Vagina (tissue), 2 donors: ENCODE measurements at places on chromosomes 12 and 14.

DNA sequence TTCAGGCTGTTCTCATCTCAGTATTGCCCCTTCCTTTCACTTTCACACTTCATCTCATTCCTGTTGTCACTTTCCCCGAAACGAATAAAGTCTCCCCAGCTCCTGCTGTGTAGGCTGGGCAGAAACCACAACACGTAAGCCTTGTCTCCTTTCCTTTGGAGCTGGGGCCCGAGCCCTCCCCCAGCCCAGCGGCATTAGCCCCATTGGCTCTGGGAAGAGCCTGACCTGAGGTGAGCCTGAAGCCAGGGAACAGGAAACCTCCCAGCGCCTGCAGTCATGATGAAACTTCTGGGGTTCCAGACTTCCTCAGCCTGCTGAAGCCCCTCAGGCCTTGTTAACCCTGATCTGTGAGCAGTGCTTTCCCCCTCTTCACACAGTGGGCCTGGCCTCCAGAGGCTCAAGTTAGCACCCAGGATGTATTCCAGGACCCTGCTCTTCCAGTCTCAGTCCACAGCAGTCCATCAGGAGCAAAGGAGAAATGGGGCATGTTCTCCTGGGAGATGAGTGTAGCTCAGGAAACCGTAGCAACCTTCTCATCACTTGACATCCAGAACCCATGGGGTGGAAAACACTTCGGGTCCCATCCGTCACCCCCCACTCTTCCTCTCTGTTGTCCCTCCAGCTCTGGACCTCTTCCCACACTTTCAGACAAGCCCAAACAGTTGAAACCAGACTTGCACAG is 21.8 kb downstream of the VASH1 start:
- peak; percentile 25 for DNase-seq
- no peaks in the 10 kb centered on the region for H3K36me3 ChIP-seq
- H3K27me3 ChIP-seq: no peaks in the 10 kb centered on the region
- H3K4me1 ChIP-seq: peaks cover 20% of the 10 kb centered on the region

GRCh38 chr12:40587421-40587820 is 104.8 kb upstream of the CNTN1 start:
- H3K4me1 ChIP-seq: no peaks in the 10 kb centered on the region
- H3K36me3 ChIP-seq: no peaks in the 10 kb centered on the region
- no peak overlapping the region for H3K27ac ChIP-seq
- no peaks in the 10 kb centered on the region for H3K27me3 ChIP-seq

DNA sequence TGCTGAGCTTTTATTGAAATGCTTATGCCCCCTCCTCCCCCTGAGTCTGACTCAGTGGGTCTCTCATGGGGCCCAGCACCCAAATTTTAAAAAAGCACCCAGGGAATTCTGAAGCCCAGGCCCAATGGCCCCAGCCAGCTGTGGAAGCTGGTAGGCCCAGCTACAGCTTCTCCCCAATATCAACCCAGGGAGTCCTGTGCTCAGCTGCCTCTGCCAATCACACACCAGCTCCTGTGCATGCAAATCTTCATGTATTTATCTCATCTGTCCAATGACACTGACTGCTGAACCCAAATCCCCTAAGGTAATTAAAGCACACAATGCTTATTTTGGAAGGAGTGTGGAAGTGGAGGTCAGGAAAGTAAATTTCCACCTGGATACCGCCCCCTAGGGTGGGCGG is 76.3 kb downstream of the CCDC88C start:
- DNase-seq: no peak
- no peak overlapping the region for H3K27ac ChIP-seq
- H3K4me1 ChIP-seq: no peaks in the 10 kb centered on the region
- no peak overlapping the region for H3K4me3 ChIP-seq

DNA sequence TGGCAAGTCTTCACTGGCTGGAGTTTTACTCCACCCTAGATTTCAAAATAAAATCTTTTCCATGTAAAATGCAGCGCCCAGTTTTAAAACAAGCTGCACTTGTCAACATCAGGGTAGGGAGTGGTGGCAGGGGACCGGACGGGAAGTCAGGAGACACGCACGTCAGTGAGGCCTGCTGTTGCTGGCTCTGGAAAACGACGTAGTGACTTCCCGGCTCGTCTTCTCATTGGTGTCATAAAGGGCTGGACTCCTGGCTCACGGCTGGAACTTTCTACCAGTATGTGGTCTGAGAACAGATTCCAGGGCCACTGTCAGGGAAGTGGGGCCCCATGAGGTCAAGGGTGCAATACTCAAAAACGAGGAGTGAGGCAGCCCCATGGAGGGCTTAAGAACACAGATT is 64.2 kb upstream of the FOXN3 start:
- H3K36me3 ChIP-seq: no peaks in the 10 kb centered on the region
- H3K4me1 ChIP-seq: no peaks in the 10 kb centered on the region
- H3K27ac ChIP-seq: no peak overlapping the region
- no peak for DNase-seq
- no peak overlapping the region for H3K4me3 ChIP-seq

- no peak overlapping the region for H3K27ac ChIP-seq
- no peak for DNase-seq
- no peak overlapping the region for H3K4me3 ChIP-seq
- no peaks in the 10 kb centered on the region for H3K36me3 ChIP-seq
Measured at GRCh38 chr12:83318386-83319098, 631.8 kb downstream of the TMTC2 start.

DNA sequence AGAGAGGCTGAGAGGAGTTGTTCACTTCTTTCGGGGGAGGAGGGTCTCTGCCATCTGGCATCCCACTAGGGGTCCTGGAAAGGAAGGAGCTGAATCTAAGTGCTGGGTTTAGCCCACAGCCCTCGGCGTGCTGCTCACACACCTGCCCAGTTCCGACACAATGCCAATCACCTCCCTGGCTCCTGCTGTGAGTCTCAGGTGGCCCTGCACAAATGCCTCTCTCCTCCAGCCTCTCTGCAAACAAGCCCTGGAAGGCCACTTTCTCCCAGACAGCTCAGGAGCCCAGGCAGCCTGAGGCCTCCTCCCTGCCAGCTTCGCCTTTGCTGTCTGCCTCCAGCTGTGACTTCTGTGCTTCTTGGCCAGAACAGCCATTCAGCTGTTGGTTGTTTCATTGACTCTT is 51.2 kb downstream of the SMIM41 start:
- H3K27ac ChIP-seq: no peak overlapping the region
- DNase-seq: peak; percentile 72
- no peak overlapping the region for H3K4me3 ChIP-seq

DNA sequence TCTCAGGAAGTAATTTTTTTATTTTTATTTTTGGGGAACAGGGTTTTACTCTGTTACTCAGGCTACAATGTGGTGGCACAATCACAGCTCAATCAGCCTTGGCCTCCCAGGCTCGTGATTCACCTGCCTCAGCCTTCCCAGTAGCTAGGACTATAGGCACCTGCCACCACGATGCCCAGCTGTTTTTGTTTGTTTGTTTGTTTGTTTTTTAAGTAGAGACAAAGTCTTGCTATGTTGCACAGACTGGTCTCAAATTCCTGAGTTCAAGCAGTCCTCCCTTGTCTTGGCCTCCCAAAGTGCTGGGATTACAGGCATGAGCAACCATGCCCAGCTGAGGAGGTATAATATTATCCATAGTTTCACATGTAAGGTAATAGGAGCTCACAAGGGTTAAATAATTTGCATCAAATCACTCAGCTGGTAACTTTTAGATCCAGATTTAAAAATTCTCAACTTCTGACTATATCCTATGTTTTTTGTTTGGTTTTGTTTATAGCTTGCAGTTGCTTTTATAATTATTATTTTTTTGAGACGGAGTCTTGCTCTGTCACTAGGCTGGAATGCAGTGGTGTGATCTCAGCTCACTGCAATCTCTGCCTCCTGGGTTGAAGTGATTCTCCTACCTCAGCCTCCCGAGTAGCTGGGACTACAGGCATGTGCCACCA is 629.3 kb downstream of the DIO2 start:
- no peak for DNase-seq
- H3K27ac ChIP-seq: no peak overlapping the region
- H3K27me3 ChIP-seq: no peaks in the 10 kb centered on the region
- no peaks in the 10 kb centered on the region for H3K4me1 ChIP-seq
- no peak overlapping the region for H3K4me3 ChIP-seq
- no peaks in the 10 kb centered on the region for H3K36me3 ChIP-seq

DNA sequence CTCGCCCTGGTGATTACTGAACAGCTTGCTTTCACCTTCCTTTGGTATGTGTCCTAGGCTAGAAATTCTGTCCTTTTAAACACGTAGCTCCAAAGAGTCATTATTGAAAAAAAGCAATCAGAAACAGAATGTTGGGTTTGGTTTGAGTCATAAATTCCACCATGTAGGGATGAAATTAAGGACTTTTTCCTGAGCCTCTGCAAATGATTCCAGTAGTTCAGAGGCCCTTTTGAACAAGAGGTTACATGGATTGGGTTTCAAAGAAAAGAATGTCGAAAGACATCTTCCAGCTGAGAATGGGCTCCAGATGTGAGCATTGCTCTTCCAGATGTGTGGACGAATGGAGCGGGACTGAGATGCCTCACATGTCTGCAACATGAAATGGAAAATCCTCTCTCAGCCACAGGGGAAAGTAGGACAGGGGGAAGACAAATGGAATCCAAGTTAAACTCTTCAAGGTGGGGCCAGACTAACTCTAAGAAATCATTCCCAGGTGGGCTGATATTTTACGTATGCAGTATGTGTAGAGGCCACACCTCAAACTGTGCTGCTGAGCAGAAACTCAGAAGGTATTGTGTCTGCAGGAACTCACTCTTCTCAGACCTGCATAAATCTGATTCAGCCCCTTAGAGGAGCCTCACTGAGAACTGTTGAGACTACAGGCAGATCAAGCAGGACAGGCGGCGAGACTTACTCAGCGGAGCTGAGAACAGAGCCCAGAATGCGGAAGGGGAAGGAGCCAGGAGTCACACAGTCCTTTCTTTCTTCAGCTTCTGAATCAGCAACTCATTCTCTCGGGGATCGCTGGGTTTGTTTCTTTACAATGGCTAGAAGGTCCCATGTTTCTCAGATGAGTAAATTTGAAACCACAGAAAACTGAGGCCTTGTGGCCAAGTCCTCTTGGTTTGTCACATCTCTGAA is 23.3 kb upstream of the EMP1 start:
- H3K27ac ChIP-seq: peak overlapping the region; percentile 76
- H3K36me3 ChIP-seq: no peaks in the 10 kb centered on the region
- no peaks in the 10 kb centered on the region for H3K27me3 ChIP-seq
- DNase-seq: no peak
- no peak overlapping the region for H3K4me3 ChIP-seq

GRCh38 chr14:27553790-27554189 is 956.0 kb upstream of the NOVA1 start:
- no peaks in the 10 kb centered on the region for H3K27me3 ChIP-seq
- H3K4me3 ChIP-seq: no peak overlapping the region
- H3K36me3 ChIP-seq: no peaks in the 10 kb centered on the region
- H3K27ac ChIP-seq: no peak overlapping the region
- no peak for DNase-seq

- peak overlapping the region; percentile 51 for H3K4me3 ChIP-seq
- H3K27me3 ChIP-seq: no peaks in the 10 kb centered on the region
- H3K27ac ChIP-seq: no peak overlapping the region
- H3K4me1 ChIP-seq: peaks cover 18% of the 10 kb centered on the region
Measured at GRCh38 chr14:100165831-100166440, 6.5 kb upstream of the DEGS2 start.

GRCh38 chr12:57250541-57250940 is 446 bp downstream of the STAC3 start:
- no peaks in the 10 kb centered on the region for H3K27me3 ChIP-seq
- DNase-seq: no peak
- no peaks in the 10 kb centered on the region for H3K36me3 ChIP-seq
- no peaks in the 10 kb centered on the region for H3K4me1 ChIP-seq

- no peaks in the 10 kb centered on the region for H3K36me3 ChIP-seq
- H3K27ac ChIP-seq: no peak overlapping the region
- no peak overlapping the region for H3K4me3 ChIP-seq
- H3K27me3 ChIP-seq: no peaks in the 10 kb centered on the region
- H3K4me1 ChIP-seq: no peaks in the 10 kb centered on the region
- no peak for DNase-seq
Measured at GRCh38 chr14:33393231-33393894, 454.7 kb downstream of the NPAS3 start.

GRCh38 chr14:89444044-89444443 is 27.0 kb upstream of the FOXN3 start:
- no peak overlapping the region for H3K27ac ChIP-seq
- no peak overlapping the region for H3K4me3 ChIP-seq
- no peaks in the 10 kb centered on the region for H3K27me3 ChIP-seq
- peaks cover 16% of the 10 kb centered on the region for H3K4me1 ChIP-seq
- no peaks in the 10 kb centered on the region for H3K36me3 ChIP-seq

DNA sequence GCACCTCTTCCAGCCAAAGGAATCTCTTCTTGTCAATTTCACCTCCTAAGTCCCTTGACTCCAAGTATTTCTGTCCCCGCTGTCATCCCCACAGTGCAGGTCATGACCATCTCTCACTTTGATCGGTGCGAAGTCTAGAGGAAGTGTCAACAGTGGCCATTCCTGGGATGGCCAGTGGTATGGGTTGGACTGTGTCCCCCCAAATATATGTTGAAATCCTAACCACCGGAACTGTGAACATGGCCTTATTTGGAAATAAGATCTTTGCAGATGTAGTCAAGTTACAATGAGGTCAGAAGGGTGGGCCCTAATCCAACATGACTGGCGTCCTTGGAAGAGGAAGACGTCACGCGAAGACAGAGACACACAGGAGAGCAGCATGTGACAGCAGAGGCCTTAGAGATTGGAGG is 155.9 kb upstream of the PRMT8 start:
- no peak overlapping the region for H3K27ac ChIP-seq
- no peak for DNase-seq
- H3K4me1 ChIP-seq: no peaks in the 10 kb centered on the region
- no peak overlapping the region for H3K4me3 ChIP-seq

DNA sequence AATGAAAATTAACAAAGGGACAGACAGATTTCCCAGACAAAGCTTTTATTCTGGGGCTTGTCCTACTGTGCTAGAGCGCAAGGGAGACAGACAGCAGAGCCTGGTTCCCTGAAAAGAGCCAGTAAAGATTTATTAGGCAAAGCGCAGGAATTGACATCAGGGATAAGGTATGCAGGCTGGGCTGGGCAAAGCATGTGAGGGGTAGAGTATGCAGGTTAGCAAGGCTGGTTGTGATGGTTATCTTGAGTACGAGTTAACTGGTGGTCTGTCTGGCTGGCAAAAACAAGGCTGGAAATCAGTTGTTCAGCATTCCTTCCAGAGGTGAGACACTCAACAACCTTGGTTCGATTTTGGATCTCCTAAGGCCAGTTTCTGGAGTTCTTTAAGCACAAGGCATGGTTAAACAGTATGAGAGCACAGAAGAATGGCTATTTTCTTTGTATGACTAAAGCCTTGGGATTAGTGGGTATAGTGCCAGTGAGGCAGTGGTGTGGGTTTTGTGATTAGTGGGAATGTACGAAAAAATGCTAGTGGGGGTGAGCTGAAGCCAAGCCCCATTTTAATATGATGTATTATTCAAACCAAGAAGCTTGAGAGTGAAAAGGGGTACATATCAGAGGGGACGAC is 30.9 kb downstream of the BTBD7 start:
- H3K27me3 ChIP-seq: no peaks in the 10 kb centered on the region
- DNase-seq: no peak
- no peak overlapping the region for H3K4me3 ChIP-seq
- H3K4me1 ChIP-seq: peaks cover 45% of the 10 kb centered on the region
- no peak overlapping the region for H3K27ac ChIP-seq

DNA sequence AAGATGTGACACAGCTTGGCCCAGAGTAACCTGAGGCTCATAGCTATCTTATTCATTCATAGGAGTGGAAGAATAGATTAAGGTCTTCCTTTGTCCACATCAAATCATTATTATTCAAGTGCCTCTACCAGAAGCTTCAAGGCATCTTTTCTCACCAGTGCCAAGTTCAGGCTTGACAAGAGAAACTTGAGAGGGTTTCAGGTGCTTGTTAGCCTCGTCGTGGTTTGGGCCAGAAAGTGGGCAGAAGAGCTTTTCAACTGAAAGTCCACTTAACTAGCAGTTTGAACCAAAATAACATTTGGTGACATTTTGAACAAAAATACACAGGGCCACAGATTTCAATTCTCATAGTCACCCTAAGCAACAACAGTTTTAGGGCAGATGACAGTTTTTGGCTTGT is 1184.2 kb downstream of the FLRT2 start:
- no peak for DNase-seq
- no peak overlapping the region for H3K4me3 ChIP-seq
- no peak overlapping the region for H3K27ac ChIP-seq
